Right renal pelvis (tissue), 4 donors: ENCODE measurements at places on chromosomes 3 and 15. TPM values are rescaled to one million over a fixed set of nuclear protein-coding genes. Genes with fewer than 3 reads are reported as not detected.

DNA sequence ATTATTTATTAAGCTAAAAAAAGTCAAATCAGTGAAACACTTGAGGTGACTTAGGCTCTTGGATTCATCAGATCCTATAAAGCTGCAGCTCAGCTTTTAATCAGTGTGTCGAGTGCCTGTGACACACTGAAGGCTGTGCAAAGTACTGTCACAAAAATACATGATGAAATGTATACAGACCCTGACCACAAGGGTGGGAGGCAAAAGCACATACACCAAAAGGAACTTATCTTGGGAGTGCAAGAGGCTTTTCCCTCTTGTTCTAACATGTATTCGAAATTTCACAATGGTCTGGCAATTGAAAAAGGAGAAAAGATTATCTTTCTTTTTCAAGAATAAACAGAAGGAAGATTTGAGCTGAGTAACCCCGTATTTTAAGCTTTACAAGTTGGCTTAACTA is 35.9 kb downstream of the VGLL4 start:
- DNase-seq = no peak

- DNase-seq = no peak
Measured at GRCh38 chr3:86790884-86791549, 199.9 kb downstream of the VGLL3 start.

GRCh38 chr15:60966316-60966715 is 262.8 kb downstream of the RORA start:
- DNase-seq = no peak

- DNase-seq = no peak
Measured at GRCh38 chr3:102826636-102827035, 391.8 kb downstream of the ZPLD1 start.

- DNase-seq = no peak
Measured at GRCh38 chr3:192481638-192482037, 245.7 kb downstream of the FGF12 start.

DNA sequence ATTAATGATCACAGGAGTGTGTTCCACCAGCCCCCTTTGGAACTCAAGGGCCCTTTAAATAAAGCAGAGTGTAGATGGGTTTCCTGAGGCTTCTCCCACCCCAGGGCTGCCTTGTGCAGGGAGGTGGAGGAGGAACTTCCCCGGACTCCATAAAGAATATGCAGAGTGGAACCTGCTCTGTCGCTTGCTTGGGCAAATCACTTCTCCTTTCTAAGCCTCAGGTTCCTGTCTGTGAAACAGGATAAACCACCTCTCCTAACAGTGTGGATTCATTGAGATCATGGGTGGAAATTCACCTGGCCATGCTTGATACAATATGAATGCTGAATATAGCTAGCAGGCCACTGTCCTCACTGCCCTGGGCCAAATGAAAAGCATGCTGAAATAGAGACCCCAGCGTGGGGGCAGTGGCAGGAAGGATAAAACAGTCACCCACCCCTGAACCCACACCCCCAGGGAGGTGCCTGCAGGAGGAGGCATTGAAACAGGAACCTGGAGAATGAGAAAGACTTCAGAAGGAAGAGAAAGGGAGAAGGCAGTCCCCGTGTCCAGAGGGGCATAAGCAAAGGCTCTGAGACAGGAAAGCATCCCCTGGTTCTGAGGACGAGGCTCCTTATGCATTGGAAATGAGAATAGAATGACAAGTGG is 41.1 kb upstream of the CHRNB4 start:
- no peak for DNase-seq

FHIT gene
- polyA plus RNA-seq = 26.3 TPM

LRRC58 gene
- 31.2 TPM for polyA plus RNA-seq
